ENCODE measurements at places on chromosomes 6 and 20. TPM values are rescaled to one million over a fixed set of nuclear protein-coding genes. Genes with fewer than 3 reads are reported as not detected.

- DNase-seq: no peak
Observed at GRCh38 chr6:117956386-117956785, 49.3 kb downstream of the SLC35F1 start.

DNA sequence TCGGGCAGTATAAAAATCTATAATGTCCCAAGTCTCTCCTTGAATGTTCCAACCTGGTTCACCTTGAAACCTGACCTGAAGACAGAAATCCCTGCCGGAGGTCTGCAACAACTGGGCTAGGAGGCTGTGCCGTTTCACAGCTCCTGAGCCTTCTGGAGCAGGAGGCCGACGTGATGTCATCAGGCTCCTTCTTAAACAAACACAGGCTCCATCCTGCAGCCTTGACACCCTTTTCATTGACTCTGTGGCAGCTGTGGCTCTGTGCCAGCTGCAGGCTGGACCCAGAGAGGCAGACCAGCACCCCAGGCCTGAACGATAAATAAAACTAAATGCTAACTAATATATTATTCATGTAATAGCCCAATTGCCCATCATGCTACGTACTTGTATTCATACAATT lies 483.9 kb downstream of the CD83 start:
- no peak for DNase-seq

Gene NOX3
- total RNA-seq: not detected

- DNase-seq: no peak
Observed at GRCh38 chr6:148987982-148988381, 241.2 kb downstream of the UST start.

DNA sequence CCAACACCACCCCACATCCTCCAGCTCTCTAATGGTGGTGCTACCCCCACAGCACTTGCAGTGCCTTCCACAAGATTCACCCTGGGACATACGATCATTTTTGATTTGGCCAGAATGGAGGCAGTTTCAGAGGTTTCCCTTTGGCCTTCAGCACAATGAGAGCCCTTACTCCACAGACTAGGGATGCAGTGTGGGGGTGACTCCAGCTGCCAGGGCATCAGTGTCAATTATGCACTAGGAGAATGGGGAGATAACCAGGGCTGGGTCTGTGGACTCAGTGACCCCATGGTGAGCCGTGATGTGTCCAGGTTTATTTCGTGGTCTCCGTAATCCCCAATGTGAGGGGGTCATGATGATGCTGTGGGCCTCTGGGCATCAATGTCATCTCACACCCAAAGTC lies 31.5 kb upstream of the MICB start:
- no peak for DNase-seq

DNA sequence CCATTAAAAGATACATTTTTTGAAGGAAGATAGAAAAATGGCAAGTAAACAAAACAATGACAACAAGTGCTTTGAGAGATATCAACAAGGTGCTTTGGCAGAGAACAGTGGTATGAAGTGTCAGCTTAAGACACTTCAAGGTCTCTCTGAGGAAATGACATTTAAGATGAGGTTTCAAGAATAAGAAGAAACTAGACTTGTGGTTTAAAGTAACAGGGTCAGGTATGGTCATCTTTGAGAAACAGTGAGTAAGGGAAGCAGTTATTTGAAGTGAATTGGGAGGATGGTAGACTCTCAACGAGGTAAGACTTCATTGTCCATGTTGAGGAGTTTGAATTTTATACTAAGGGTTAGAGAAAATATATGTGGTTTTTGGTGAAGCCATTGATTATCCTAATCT lies 77.8 kb downstream of the SYCP2L start:
- no peak for DNase-seq

DNA sequence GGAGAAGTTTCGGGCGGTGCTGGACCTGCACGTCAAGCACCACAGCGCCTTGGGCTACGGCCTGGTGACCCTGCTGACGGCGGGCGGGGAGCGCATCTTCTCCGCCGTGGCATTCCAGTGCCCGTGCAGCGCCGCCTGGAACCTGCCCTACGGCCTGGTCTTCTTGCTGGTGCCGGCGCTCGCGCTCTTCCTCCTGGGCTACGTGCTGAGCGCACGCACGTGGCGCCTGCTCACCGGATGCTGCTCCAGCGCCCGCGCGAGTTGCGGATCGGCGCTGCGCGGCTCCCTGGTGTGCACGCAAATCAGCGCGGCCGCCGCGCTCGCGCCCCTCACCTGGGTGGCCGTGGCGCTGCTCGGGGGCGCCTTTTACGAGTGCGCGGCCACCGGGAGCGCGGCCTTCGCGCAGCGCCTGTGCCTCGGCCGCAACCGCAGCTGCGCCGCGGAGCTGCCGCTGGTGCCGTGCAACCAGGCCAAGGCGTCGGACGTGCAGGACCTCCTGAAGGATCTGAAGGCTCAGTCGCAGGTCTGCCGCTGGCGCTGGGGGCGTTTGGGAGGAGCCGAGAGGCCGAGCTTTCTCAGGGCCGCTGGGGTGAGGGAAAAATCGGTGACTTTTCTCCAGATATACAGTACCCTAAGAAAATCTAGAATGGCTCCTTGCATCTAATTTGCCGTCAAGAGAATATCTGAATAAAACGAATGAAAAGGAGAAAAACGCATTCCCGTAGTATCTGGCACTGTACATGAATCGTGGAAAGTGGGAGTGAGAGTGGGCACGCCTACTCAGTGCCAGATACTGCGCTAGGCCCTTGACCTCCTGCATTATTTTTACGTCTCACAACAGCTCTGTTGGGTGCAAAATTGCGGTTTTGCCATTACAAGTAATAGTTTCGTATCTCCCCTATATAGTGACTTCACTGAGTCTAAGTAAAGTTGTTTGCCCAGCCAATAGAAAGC lies 1.0 kb downstream of the CALHM6 start:
- DNase-seq: no peak

DNA sequence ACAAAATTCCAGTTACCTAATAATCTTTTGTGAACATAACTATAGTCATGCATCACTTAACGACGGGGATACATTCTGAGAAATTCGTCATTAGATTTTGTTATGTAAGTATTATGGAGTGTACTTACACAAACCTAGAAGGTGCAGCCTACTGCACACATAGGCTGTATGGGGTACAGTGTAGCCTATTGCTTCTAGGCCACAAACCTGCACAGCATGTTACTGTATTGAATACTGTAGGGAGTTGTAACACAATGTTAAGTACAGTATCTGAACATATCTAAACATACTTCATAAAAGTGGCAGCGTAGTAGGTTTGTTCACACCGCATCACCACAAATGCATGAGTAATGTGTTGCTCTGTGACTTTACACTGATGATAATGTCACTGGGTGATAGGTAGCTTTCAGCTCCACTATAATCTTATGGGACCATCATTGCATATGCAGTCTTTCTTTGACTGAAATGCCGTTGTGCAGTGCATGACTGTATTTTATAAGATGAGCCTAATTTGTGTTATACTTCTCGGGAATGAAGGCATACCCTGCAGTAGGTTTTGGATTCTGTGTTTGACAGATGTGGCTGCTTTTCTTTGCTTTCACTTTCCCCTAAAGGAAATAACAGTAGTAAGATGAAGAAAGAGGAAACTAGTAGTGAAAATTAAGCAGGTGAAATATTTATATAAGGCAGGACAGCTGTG lies 365.6 kb downstream of the FARS2 start:
- no peak for DNase-seq

- no peak for DNase-seq
Observed at GRCh38 chr6:19805129-19805481, 32.1 kb upstream of the ID4 start.

GRCh38 chr6:163226836-163227485 lies 187.6 kb upstream of the QKI start:
- DNase-seq: no peak

DNA sequence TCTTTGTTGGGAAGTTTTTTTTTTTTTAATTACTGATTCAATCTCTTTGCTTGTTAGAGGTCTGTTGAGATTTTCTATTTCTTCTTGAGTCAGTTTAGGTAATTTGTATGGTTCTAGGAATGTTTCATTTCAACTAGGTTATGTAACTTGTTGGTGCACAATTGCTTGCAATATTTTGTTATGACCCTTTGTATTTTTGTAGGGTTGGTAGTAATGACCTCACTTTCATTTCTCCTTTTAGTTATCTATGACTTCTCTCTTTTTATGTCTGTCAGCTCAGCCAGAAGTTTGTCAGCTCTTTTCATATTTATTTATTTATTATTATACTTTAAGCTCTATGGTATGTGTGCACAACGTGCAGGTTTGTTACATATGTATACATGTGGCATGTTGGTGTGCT lies 51.1 kb upstream of the SLC24A3 start:
- no peak for DNase-seq

DNA sequence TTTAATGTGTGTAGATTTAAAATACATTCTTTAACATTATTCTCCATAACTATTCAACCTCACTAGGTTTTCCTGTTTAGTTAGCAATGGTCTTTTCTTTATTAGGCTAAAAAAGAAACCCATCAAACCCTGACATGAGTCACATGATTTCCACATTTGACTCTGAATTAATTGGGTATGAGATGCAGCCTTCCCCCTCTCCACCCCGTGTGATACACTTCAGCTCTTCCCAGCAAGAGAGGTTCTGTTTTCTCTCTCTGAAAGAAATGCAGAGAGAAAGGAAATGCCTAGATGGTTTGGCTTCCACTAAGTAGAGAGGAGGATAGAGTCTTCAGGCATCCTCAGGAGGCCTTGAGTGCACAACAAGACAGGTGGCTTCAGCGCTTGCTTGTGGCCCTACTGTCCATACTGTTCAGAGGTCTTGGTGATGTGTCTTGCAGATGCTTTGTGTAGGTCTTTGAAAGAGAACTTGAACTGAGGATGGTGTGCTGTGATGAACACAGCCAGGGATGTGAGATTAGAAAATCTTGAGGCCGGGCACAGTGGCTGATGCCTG lies 17.3 kb downstream of the FARS2 start:
- no peak for DNase-seq

Gene GPANK1
- 12.0 TPM for total RNA-seq

GRCh38 chr20:967796-968742 lies 34.0 kb downstream of the RSPO4 start:
- peak; percentile 9 for DNase-seq

DNA sequence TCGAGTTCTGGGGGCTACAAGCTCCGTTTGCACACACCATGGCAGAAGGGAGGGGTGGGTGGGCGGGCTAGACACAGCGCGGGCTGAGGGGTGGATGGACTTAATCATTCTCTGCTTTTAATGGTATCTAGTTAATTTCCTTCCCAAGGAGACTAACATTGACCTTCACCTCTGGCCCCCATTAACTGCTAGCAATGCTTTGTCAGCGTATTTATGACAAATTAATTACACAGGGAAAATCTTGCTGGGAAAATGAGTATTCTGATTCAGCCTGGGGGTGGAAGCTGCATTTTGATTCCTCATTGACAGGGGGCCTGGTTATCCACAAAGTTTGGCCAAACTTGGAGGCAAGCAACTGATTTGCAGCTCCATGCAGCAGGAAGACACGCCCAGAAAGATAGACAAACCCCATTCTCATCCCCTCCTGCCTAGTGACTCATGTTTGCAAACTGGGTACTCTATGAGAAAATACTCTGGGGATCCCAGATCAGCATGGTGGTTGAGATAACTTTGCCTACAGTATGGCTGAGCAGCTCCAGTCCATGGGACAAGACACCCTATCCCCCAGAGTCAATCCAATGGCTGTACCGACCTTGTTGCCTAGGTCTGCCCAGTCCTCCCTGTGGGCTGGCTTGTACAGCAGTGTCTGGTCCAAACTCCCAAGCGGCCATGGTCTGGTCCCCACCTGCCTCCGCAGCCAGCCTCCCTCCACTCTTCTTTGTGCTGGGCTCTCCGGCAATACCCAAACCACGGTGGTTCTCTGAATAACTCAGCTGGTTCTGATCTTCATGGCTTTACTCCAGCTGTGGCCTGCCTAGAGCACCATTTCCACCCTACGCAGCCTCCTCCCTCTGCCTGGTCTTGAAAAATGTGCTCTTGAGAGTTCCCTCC lies 19.7 kb downstream of the ZBP1 start:
- no peak for DNase-seq

Gene BPIFB2
- total RNA-seq: not detected

Gene NHSL1
- total RNA-seq: 4.0 TPM

Gene OPRM1
- total RNA-seq: not detected

Gene ZC2HC1B
- not detected for total RNA-seq

GRCh38 chr6:121645100-121645745 lies 209.8 kb downstream of the GJA1 start:
- DNase-seq: no peak

Gene SNAP25
- total RNA-seq: not detected

All from HFFc6 (cell line).